RCC 7860 (cell line): ENCODE measurements at places on chromosomes 12 and 14.
A peak's percentile ranks its signal among the peaks of the same experiment; 100 is the strongest.

- no peak for DNase-seq
These were observed 5.8 kb downstream of the ANKRD9 start for GRCh38 chr14:102503641-102504327.

- DNase-seq, result no peak
These were observed 14.7 kb upstream of the TMED10 start for GRCh38 chr14:75191100-75191499.

GRCh38 chr12:23775208-23775607 is 174.3 kb downstream of the SOX5 start:
- DNase-seq, result no peak

GRCh38 chr12:107243341-107243740 is 150.0 kb upstream of the CRY1 start:
- DNase-seq, result no peak

GRCh38 chr14:65170318-65170717 is 68.0 kb upstream of the MAX start:
- no peak for DNase-seq

DNA sequence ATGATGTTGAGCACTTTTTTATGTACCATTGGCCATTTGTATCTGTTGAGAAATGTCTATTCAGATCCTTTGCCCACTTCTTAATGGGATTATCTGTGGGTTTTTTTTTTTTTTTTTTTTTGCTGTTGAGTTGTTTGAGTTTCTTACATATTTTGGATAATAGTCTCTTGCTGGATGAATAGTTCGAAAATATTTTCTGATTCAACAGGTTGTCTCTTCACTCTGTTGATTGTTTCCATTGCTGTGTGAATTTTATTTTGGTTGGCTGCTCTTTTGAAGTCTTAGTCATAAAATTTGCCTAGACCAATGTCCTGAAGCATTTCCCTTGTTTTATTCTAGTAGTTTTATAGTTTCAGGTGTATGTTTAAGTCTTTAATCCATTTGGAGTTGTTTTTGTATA is 64.5 kb downstream of the CAND1 start:
- DNase-seq, result no peak

DNA sequence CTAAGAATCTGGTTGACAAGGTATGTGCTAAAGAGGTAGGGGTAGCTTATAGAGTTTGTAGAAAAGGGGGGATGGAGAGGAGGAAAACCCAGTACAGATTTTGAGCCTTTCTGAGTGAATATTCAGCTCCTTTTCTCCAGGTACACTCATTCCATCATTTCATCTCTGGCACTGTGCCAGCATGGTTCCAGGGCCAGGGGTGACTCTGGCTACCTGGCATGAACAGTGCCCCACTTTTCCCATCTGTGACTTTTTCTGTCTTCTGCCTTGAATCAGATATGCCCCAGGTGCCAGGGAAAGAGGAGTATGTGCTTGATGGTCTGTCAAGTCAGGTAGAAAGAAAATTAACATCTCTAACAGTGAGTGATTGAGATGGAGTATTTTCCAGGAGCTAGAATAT is 175.7 kb downstream of the CACNA1C start:
- no peak for DNase-seq

GRCh38 chr12:120783197-120783596 is 57.6 kb downstream of the ACADS start:
- DNase-seq, result no peak

DNA sequence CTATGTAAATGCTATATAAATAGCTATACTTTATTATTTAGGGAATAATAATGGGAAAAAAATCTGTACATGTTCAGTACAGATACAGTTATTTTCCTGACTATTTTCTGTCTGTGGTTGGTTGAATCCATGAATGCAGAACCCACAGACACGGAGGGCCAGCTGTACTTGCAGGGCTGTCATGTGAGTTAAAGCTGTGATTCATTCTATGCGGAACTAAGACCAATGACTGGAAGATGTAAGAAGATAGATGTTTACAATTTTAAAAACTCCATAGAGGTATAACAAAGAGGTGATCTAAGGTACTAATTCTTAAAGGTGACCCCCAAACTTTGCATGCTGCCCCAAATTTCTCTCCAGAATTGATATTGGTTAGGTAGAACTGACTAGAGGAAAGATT is 14.6 kb downstream of the PCNX4 start:
- DNase-seq, result peak; percentile 6

GRCh38 chr14:76096257-76096656 is 55.5 kb upstream of the GPATCH2L start:
- no peak for DNase-seq

DNA sequence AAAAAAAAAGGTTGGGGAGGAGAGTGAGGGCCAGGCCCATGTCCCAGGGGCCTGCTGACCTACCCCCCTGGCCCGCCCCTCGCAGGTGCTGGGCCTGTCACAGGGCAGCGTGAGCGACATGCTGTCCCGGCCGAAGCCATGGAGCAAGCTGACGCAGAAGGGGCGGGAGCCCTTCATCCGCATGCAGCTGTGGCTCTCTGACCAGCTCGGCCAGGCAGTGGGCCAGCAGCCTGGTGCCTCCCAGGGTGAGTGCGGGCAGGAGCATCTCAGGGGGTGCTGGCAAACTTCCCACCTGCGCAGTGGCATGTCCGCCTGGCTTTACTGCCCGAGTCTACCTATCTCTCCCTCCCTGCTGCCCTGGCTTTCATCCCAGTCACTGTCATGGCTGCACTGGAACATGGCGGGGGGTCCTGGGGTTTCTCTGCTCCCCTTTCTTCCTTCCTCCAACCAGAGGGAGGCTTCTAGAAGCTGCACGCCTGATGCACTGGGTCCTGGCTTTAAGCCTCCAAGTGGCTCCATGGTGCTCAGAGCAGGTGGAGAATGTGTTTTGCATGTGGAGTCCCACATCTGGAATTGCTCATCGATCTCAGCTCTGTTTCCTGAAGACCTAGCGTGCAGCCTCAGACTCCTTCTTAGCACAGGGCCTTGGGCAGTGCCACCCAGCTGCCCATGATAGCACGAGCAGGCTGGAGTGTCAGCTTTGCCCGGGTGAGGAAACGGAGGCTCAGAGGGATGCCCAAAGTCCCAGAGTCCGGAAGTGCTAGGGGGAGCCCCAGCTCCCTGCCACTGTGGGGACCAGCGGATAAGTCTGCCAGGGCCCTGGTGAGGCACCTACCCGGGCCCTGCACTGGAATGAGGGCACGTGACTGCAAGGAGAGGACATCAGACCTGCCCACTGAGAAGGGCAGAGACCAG is 46.3 kb downstream of the PHETA1 start:
- DNase-seq, result no peak

- no peak for DNase-seq
These were observed 122.8 kb downstream of the NTF3 start for GRCh38 chr12:5554711-5555110.

DNA sequence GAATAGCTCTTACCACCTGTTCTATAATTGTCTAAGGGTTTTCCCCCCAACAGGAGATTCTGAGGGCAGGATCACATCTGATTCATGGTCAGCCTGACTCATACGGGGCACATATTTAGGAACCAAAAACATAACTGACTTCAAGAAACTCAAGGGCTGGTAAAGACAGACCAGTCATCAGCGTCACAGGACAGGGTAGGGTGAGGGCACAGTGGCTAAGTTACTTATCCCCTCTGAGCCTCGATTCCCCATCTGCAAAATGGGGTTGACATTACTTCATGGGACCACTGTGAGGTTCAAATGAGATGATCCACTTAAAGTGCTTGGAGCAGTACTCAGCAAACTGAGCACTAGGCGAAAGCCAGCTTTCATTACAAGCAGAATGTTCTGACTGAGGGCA is 606 bp downstream of the CINP start:
- no peak for DNase-seq

DNA sequence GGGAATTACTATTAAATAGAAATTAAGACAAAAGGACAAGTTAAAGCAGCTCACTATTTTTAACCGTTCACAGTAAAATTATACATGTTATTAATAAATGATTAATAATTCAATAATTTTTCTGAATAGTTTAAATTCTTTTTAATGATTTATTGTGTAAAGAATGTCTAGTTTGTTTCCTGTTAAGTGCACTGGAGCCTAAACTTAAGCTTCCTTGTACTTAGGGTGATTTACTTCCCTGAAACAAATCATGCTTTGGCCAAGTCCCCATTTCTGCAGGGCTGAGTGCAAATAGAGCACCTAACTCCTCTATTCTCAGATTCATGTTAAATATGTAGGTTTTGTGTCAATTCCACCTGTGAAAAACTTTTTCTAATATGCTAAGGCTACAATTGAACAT is 188.9 kb upstream of the PDZRN4 start:
- DNase-seq, result no peak

- no peak for DNase-seq
These were observed 58.3 kb downstream of the ATP2A2 start for GRCh38 chr12:110339184-110339952.

GRCh38 chr14:98826618-98827017 is 445.4 kb downstream of the BCL11B start:
- no peak for DNase-seq

- no peak for DNase-seq
These were observed 1.3 kb upstream of the ANKRD9 start for GRCh38 chr14:102510616-102511520.

GRCh38 chr14:69531135-69531534 is 43.5 kb downstream of the CCDC177 start:
- no peak for DNase-seq

DNA sequence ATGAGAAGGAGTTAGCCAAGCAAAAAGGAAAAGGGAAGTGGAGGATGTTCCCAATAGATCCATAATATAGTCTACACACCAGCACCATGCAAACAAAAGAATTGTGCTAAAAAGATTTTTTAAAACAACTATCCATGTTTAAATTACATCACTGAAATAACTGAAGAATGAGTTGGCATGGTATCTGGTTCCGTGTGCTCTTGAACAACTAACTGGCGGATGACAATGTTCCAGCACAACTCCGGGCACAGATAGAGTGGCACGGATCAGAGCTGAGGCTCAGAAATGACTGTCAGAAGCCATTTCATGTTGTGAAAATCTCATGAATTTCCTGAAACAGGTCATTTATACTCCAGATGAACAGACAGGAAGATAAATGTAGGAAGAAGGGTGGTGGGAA is 153.1 kb downstream of the HMGA2 start:
- DNase-seq, result no peak

DNA sequence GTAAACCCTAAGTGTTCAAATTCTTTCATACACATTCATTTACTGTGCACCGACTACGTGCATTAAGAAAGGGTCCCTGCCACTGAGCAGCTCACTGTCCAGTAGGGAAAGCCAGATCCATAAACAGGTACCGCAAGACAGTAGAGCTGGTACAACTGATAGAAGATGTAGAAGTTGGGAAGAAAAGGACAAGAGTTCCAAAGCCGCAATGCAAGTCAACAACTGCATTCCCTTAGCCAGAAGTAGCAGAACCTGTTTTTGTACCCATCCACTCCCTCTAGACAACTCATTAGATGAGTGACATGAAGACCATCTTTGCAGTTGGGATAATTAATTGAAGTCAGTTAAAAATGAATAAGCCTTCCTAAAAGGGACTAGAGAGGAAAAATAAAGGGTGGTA is 1.3 kb downstream of the SENP1 start:
- DNase-seq, result no peak

- no peak for DNase-seq
These were observed 948.4 kb upstream of the ATXN7L3B start for GRCh38 chr12:73589220-73589619.

GRCh38 chr14:65042731-65043372 is 56.2 kb downstream of the FNTB start:
- DNase-seq, result no peak

DNA sequence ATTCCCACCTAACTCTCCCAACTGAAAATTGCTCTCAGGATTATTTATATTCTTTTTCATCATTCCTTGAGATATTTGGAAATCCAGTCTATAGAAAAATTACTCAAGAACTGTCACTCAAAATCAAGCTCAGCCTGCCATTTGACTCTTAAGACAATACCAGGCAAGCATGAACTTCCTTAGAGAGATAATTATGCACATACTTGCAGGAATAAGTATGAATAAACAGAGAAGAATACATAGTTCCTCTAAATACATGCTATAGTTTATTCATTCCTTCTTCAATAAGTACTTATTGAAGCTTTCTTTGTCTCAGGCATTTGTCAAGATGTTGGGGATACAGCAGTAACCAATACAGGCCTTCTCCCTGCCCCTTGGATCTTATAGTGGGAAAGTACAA is 154.1 kb downstream of the SRGAP1 start:
- no peak for DNase-seq

- DNase-seq, result no peak
These were observed 45.6 kb downstream of the EFCAB11 start for GRCh38 chr14:89908712-89909450.

DNA sequence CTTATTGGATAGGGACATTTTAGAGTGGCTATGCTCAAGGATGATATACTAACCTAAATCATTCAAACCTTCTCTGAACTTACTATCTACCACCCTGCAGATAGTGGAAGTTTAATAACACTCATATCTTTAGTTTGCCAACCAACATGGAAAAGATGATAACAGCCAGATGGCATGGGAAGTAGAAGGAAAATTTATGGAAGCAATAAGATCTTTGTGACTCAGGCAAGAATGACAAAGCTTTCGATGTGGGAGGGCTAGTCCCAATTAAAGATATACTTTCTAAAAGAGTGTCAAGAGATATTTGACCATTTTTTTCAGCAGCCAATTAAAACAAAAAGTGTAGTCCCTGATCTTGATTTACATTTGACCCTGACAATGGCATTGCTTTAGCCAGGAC is 631.7 kb downstream of the RPS29 start:
- DNase-seq, result no peak
